IMR-90 (cell line): ENCODE measurements at places on chromosomes 2 and 18. TPM values are rescaled to one million over a fixed set of nuclear protein-coding genes. Genes with fewer than 3 reads are reported as not detected.

DNA sequence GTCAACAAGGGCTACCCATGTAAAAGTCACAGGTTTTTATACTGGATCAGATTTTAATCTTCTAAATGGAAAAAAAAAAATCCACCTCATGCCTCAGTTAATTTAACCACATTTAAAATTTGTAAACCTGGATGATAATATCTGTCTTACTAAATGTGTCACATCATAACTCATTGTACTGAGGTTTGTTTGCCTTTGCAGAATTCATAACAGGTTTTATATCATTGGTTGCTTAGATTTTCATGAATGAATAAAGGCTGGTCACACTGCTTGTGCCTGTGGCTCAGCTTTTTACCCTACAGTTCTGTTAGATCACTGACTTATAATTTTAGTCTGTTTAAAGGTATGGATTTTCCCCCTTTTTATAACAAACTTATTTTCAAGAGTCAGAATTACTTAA, 48.9 kb downstream of the PSMD14 start:
- no peak for DNase-seq

GRCh38 chr2:26709323-26710110, 17.0 kb downstream of the KCNK3 start:
- no peak for DNase-seq

DNA sequence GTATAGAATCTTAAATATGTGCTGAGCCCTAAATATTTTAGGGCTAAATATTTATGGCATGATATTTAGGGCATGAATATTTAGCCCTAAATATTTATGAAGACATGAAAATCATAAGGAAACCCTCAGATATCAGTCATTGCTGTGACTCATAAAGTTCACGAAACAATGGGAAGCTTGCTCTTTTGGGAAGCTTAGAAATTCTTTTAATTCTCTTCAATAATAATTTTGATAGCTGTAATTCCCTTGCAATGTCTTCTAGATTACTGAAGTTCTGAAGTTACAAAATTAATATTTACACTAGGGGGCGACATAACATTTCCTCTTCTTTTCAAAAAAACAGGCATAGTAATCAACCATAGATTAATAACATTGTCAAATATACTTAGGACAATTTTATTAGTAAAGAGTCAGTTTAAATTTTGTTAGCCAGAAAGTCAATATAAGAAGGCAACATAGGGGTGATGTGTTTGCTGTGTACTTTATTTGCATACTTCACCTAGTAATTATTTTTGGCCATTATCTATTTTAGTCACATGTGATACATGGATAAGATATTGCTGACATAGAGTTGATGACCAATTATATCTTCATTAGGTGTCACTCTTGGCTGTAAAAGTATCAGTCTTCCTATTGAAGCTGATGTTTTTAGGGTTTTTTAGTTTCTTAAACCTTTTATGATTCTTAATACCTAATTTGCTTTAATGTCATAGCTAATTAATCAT, 13.2 kb downstream of the ZNF804A start:
- peak; percentile 48 for DNase-seq

DNA sequence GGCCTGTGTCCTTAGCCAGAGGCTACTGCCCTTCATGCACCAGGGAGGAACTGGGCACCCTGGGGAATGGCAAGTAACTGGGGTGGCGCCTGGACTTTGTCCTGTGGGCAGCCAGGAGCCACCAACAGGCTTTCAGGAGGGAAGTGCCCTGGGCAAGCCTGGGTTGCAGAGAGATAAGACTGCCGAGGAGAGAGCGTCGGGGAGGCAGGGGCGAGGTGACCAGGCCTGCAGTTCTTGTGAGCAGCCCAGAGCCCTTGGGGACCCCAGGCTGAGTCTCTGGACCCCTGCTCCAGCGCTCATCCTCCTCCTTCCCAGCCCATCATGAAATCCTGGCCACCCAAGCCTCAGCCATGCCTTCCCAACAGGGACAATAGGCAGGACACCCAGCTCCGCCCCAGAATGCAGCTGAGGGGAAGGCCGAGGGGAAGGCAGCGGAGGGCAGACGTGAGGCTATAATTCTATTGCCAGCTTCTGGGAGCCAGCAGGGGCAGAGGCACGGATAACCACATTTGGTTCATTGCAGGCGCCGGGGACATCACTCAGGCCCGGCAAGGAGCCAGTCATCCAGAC, 25.1 kb downstream of the ADRA2B start:
- DNase-seq: no peak

DNA sequence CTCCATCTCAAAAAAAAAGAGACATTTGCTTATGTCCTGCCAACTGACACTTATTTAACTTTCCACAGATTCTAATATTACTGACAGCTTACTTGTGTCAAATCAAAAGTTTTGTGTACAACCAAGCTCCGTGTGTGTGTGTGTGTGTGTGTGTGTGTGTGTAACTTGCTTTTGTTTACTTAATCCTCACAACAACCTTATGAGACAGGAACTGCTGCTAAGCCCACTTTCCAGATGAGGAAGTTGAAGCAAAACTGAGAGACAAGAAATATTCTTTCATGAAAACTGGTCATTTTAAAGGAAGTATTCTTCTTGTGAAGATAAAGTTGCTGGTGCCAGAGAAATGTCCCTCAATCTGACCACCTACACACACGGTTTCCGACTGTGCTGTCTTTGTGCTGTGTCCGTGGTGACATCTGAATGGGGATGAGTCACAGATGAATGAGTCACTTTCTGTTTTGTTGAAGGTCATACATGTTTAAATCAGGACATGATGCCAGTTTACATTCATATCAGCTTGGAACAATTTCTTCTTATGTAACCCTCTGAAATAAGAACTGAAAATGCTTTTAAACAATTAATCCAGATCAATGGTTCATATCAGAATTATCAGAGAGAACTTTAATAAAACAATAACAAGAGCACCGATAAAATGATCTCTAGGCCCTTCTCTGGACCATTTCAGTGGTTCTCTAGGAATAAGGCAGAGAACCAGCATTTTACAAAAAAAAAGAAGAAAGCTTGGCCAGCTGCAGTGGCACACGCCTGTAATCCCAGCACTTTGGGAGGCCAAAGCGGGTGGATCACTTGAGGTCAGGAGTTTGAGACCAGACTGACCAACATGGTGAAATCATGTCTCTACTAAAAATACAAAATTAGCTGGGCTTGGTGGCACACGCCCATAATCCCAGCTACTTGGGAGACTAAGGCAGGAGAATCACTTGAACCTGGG, 95.5 kb downstream of the THNSL2 start:
- DNase-seq: peak; percentile 5

DNA sequence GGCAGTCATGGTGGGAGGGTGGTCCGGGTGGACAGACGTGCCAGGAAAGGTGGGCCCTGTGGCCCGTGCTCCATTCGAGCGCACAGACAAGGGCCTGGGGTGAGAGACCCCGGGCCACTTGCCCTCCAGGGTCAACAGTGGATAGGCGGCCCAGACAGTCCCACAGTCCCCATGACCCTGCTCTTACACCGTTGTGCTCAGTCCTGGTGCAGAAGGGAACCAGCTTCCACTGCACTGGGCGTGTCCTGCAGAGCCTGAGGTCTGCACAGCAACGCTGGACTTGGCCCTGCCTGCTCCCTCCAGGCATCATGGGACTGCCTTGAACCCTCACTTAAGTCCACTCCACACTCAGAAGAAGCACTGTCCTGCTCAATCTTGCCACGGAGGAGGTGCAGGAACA, 52.0 kb downstream of the PXDN start:
- no peak for DNase-seq

- peak; percentile 54 for DNase-seq
Measured at GRCh38 chr2:37449761-37450296, 105.4 kb downstream of the QPCT start.

DNA sequence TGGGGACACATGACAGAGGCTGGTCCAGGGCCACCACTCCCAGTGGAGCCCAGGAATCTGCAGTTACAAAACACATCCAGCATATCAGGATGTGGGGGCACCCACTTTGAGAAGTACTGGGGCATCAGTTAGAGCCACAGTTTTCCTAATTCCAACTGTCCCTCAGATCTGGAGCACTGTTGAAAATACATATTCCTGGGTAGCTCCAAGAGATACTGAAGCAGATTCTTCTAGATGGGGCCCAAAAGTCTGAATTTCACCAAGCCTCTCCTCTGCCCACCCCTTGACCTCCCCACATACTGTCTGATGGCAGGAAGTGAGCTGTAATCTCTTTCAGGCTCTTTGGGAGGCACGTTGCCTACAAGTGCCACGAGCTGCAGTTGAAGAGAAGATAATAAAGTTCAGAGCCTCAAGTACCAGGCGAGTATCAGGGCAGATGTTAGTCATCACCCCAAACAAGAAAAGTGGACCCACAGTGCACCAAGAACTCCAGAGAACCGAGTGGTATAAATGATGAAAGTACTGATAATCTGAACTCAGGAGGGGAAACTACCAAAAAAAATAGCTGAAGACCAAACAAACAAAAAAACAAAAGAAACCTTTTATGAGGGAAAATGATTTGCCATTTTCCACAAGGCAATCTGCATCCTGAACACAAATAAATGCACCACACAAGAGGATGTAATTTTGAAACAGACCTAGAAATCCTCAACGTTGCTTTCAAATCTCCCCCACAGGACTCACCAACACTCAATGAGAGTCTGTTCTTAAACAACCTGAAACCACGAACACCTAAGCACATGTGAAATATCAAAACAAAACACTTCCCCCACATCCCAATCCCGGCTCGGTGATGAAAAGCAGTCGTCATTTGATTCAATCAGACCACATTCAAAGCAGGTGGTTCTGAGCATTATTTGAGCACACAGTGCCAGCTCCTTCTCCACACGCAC, 98.7 kb downstream of the TCF4 start:
- DNase-seq: peak; percentile 55

Gene NPPC
- 0.22 and 0.55 TPM in 2 replicates for polyA plus RNA-seq

Gene SLC16A14
- polyA plus RNA-seq: 0.49 and 0.79 TPM in 2 replicates

Gene RBKS
- 1.1 and 1.4 TPM in 2 replicates for polyA plus RNA-seq

Gene LRP2
- not detected in 2 replicates for polyA plus RNA-seq
